ENCODE measurements at places on chromosomes 6 and 20. TPM values are rescaled to one million over a fixed set of nuclear protein-coding genes. Genes with fewer than 3 reads are reported as not detected.

DNA sequence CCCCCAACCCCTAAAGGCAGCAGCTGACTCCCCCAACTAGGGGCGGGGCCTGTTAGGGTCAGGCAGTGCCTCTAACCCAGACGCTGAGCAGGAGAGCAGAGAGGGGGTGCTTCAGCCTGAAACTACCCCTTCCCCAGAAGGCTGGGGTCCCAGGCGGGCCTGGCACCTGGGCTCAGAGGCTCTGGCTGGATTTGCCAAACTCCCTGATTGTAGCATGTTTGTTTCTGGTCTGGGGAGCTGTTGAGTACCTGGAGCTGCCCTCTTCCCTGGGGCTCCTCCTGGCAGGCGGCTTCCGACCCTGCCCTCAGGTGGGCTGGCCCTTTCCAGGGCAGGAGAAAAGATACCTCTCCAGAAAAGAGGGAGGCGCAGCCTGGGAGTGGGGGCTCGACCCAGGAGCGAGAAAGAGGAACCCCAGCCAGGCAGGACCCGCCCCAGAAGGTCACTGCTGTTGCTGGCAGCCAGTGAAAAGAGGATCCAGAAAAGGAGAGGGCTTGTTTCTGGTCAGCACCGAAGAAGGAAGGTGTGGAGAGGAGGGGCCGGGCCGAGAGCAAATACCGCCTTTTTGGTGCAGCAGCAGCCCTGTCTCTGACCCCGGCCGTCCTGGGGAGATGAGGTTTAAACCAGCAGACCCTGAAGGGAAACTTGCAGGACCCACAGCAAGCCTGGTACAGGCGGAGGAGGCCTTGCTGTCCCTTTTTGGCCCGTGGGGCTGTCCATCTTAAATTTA lies 810 bp upstream of the ABHD16B start:
- no peak for DNase-seq

The PSORS1C2 gene
- not detected for total RNA-seq

- peak; percentile 51 for DNase-seq
These were observed 9.4 kb upstream of the GATA5 start for GRCh38 chr20:62485062-62485700.

The HSPA12B gene
- total RNA-seq = not detected

The PLAGL1 gene
- total RNA-seq = 9.7 TPM
